ENCODE measurements at places on chromosomes 3 and 15. TPM values are rescaled to one million over a fixed set of nuclear protein-coding genes. Genes with fewer than 3 reads are reported as not detected.

DNA sequence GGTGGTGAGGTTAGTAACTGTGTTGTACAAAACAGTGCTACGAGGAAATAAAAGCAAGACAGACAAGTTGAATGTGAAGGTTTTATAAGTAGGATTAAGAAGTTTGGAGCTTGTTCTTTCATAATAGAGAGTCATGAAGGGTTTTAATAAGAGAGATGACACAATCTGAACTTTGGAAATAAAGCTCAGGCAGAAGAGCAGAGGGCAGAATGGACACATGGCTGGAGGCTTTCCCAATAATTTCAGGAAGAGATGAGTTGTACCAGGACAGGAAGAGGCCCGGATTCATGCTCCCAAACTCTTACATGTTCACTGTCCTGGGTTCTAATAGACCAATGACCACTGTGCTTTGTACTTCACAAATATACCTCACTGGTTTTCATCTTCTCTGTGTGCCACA is 194.8 kb downstream of the SLC9A9 start:
- no peak for DNase-seq

The FETUB gene
- total RNA-seq: 0.07 TPM

The UROC1 gene
- total RNA-seq: not detected

The TSPAN3 gene
- total RNA-seq: 123 TPM

- no peak for DNase-seq
These were observed 9.5 kb downstream of the ABCC5 start for GRCh38 chr3:184008161-184008560.

The ADAMTSL3 gene
- not detected for total RNA-seq

Measured in foreskin keratinocyte (primary cell).